ENCODE measurements at places on chromosomes 12 and 14.

DNA sequence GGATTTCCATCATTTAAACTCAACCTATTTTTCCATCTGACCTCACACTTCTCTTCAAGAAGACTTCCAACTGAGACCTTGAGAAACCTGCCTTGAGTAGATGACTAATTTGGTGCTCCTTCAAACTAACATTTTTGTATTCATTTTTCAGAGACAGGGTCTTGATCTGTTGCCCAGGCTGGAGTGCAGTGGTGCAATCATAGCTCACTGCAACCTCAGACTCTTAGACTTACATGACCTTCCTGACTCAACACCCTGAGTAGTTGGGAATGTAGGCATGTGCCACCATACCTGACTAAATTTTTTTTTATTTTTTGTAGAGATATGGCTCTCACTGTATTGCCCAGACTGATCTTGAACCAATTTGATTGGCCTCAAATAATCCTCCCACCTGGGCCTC lies 389.9 kb downstream of the PDZRN4 start:
- no peak for DNase-seq

GRCh38 chr14:87306409-87307168 lies 686.4 kb downstream of the GALC start:
- no peak for DNase-seq

DNA sequence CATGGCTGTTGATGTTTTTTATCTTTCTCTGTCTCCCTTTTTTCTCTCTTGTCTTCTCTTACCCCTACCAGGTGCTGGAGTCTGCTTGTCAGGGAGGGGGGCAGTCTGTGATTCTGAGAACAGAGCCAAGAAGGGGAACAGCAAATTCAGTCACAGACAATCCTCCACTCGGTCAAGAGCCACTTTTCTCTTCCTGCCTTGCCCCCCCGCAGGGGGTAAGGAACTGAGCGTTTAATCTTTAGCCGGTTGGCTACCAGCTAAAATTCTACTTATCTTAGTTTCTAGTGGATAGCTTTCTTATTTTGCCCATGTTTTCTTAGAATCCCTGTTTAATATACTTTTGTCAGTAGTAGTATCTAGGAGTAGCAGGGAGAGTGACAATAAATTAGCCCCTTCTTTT lies 1.9 kb downstream of the RIMKLB start:
- no peak for DNase-seq

DNA sequence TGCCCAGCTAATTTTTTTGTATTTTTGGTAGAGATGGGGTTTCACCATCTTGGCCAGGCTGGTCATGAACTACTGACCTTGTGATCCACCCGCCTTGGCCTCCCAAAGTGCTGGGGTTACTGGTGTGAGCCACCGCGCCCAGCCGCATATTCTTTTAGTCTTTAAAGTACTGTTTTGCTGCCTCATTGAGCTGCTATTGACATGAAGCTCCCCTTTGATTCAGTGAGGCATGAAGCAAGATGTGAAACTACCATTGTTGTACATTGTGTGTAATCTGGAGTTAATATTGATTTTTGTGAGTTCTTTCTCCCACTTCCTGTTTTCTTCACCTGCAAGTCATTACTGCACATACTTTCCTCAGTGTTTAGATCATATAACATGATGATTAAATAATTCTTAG lies 80.8 kb downstream of the MNAT1 start:
- no peak for DNase-seq

DNA sequence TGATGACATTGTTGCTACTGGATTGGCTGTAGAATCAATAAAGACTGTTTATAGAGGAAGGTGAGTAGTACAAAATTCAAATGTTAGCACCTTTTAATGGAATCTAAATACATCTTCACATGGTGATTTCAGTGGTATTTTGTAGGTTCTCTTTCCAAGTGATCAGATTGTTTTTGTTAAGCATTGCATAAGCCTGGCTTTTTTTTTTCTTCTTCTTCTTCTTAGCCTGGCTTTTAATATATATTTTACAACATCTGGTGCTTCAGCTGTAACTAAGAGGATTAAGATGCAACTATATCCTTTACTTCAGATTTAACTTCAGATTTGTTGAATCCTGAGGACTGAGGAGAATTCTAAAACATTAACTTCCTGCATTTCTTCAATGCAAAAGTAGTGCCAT lies 57.3 kb upstream of the ATF1 start:
- DNase-seq: no peak

GRCh38 chr12:87266305-87266704 lies 762.9 kb downstream of the C12orf50 start:
- DNase-seq: no peak

DNA sequence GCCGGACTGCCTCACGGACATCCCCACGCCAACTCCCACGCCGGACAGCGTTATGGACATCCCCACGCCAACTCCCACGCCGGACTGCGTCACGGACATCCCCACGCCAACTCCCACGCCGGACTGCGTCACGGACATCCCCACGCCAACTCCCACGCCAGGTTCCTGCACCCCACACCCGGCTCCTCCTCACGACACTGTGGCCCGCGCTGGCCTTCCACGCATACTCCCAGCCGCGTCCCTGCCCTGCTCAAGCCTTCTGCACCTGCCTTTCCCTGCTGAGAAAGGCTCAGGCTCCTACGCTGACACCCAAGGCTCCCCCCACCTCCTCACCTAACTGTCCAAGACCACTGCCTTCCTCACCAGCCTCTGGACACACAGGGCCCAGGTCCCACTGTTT lies 9.7 kb downstream of the CACNA2D4 start:
- no peak for DNase-seq

GRCh38 chr12:30692470-30692869 lies 3.2 kb downstream of the IPO8 start:
- DNase-seq: no peak

DNA sequence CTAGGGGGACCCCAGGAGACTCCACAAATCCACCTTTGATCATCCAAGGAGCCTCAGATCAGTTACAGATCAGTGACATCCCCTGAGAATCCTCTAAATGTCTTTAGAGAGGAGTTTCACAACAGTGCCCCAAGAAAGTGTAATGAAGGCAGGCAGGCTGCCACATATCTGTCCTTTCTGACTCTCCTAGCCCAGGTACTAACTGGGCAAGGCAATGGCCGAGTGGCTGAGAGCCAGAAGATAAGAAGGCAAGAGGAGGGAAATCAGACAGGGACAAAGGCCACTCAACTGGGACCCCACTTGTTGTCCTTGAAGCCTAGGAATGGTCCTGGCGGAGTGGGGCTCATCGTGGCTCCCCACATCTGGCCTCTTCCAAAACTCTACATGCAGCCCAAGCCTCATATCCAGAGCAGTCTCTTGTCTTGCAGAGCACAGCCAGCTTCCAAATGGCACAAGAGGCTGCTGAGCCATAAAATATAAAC lies 11.6 kb downstream of the ACTN1 start:
- DNase-seq: no peak

GRCh38 chr12:94240171-94240570 lies 91.8 kb downstream of the PLXNC1 start:
- DNase-seq: no peak

- no peak for DNase-seq
Observed at GRCh38 chr12:93818488-93819049, 141.4 kb downstream of the CRADD start.

GRCh38 chr12:67520606-67521005 lies 127.9 kb upstream of the DYRK2 start:
- no peak for DNase-seq

DNA sequence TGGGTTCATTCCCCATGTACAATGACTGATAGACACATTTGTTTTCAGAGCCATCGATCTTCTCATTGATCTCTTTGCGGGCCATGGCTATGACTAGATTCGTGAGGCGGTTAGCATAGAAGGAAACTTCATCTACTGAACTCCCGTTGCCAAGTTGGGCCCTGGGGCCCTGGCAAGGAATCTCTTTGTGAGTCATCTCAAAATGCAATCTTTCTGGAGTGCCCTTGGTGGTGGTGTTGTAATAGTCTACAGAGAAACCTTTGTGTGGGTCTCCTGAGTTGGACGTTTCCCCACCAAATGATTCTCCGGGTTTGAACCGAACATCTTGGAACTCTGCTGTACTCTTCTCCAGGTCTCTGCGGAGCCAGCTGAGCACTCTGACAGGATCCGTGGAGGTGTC lies 20.4 kb downstream of the AKAP3 start:
- no peak for DNase-seq

- DNase-seq: no peak
Observed at GRCh38 chr12:39070775-39071174, 165.4 kb upstream of the CPNE8 start.

- no peak for DNase-seq
Observed at GRCh38 chr14:76997257-76997970, 31.1 kb downstream of the IRF2BPL start.

DNA sequence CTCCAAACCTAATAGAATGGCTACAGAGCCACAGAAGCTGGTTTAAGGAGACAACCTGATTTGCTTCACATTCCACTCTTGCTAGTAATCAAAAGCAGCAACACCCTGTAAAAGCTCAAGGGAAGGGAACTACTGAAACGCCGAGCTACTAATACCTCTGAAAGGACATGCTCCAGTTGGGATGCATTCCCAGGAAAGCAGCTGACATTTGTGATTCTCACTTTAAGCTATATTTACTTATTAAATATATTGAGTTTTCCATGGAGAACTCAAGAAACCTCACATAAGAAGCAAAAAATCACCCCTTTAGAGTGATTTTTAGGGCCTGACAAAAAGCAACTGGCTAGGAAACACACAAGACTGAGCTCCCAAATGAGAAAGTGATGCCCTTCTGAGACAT lies 1073.0 kb upstream of the FLRT2 start:
- no peak for DNase-seq

- no peak for DNase-seq
Observed at GRCh38 chr12:32201096-32201495, 94.4 kb downstream of the BICD1 start.

DNA sequence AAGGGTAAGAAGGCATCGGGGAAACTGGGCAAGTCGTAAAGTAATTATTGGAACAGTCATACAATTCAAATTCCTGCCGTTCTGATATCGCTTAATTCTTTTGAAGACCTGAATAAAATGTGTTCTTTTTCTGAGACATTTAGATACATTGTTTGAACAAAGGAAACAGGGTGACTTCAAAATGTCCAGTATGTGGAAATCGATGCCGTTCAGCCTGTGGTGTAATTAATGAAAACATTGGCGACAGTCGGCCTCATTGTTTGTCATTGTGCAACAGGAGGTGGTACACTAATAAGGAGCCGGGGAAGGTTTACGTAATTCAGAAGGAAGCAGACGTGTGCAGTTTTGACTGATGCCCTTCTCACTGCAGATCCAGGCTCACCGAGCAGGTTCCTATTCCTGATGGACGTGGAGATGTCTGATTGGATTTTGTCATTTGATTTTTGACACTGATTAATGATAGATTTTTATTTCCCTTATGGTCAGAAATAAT lies 92.7 kb downstream of the BORCS5 start:
- no peak for DNase-seq

GRCh38 chr12:78087363-78087675 lies 256.6 kb downstream of the NAV3 start:
- no peak for DNase-seq

GRCh38 chr12:112192475-112192874 lies 67.1 kb downstream of the TRAFD1 start:
- DNase-seq: no peak

GRCh38 chr12:89933911-89934310 lies 225.3 kb upstream of the ATP2B1 start:
- no peak for DNase-seq

DNA sequence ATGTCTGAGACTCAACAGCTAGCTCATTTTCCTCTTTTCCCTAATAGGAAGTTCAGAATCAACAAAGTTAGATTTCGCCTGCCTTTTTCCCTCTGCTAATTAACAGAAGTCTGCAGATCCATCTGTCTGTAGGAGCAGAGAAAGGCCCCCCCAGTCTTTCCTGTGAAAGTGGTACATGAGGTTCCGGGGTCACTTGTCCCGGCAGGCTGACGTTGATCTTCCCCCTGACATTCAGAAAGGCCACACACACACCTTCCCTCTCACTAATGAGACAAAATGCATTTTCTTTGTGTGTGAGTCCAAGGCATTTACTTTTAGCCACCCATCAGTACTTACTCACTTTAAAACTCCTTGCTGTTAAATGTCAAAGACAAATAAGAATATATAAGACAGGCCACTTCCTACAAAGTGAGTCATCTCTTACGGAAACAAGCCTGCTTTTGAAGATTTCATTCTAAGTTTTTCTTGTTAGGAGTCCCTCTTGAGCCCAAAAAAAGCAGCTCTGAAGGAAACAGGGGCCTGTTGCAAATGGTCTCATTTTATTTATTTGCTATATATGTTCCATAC lies 138.7 kb downstream of the TTC7B start:
- no peak for DNase-seq

- no peak for DNase-seq
Observed at GRCh38 chr12:6038160-6038559, 86.3 kb downstream of the VWF start.

DNA sequence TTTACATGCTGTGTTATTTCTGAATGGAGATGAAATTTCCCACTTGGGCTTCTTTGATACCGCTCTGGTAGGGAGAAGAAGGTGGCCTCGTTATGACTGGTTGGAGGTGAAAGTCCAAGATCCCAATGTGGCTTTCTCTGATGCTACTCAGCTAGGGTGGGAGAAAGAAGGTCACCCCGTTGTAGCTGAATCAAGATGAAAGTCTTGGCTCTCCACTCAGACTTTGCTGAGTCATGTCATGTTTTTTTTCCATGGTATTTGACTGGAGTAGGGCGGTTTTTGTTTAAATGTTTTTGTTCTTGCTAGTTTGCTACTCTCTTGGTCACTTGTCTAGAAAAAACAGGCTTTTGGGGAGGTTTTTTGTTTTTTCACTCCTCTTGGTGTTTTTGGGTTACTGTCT lies 2.4 kb upstream of the PDE6H start:
- no peak for DNase-seq

DNA sequence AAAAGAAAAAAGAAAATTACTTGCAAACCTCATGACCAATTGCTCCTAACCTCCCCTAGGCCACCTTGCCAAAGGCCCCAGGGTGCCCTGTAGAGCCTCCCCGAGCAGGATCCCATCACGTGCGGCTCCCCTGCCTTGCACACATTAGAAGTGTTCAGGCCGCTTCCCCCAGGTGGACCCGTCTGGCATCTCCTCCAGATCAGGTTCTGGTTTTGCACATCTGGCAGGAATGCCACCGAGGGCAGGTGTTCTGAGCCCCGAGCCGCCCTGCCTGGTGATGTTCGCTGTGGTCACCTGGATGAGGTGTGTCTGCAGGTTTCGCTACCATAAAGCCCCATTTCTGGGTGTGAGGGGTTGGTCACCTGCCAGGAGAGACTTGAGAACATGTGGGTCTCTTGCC lies 19.3 kb downstream of the MMP17 start:
- no peak for DNase-seq

GRCh38 chr12:124040737-124041136 lies 67.7 kb downstream of the ZNF664 start:
- DNase-seq: no peak

GRCh38 chr12:98370976-98371375 lies 144.4 kb upstream of the TMPO start:
- no peak for DNase-seq

DNA sequence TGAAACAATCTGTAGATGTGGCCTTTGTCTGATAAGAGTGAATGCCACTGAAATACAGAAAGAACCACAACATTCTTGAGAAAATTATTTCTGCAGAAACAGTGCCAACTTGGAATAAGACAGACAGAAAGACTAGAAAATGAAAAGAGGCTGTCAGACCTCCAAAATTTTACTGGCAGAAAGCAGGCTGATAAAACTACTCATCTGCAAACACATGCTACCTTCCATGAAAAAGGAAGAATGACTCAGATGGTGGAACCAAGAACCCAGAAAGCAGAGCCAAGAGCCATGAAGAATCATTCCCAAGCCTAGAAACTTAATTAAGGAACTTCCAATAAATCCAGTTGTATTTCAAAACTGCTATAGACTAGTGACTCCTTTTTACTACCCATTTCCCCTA lies 31.9 kb upstream of the OSBPL8 start:
- DNase-seq: no peak

- DNase-seq: no peak
Observed at GRCh38 chr14:68951800-68952530, 27.1 kb downstream of the ACTN1 start.
